ENCODE measurements at places on chromosomes 3 and 15. TPM values are rescaled to one million over a fixed set of nuclear protein-coding genes. Genes with fewer than 3 reads are reported as not detected.

The CYP8B1 gene
- not detected for total RNA-seq

The GABRB3 gene
- 4.9 TPM for total RNA-seq

The TMEM45A gene
- 21.6 TPM for total RNA-seq

The SOX14 gene
- not detected for total RNA-seq

The CPNE9 gene
- total RNA-seq = not detected

The RTP4 gene
- 0.90 TPM for total RNA-seq
